ENCODE measurements at places on chromosomes 6 and 20.

DNA sequence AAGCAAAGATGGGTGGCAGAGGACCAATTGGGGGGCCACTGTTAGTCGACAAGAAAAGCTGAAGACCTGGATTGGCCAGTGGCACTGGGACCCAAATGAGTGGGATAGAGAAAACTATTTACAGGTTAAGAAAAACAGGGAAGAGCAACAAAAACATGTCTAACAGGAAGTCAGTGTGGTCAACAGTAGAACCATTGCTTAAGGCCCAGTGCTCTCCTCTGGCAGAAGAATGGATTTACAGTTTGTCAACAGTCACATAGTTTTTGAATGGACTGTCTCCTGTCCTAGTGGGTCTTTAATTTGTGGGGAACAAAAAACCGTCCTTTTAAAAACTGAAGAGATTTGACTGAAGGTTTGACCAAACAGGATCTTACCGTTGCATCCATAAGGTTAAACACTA lies 12.1 kb upstream of the WTAP start:
- no peak for DNase-seq

GRCh38 chr6:15331143-15331542 lies 85.3 kb downstream of the JARID2 start:
- no peak for DNase-seq

DNA sequence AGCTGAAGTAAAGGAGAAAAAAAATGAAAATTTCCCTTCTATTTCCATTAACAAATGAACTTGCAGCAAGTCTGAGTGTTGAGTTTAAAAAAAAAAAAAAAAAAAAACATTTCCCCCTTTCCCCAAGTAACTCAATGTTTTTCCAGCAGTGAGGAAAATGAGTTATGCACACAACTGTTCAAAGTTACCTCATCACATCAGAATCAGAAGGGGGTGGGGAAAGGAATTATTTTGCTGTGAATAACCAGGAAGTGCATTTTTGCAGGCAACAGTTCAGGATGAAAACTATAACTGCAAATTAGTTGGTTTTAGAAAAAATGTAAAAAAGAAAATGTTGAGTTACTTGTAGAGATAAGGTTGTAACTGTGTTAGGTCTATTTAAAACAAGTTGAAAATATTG lies 568.9 kb upstream of the CITED2 start:
- no peak for DNase-seq

DNA sequence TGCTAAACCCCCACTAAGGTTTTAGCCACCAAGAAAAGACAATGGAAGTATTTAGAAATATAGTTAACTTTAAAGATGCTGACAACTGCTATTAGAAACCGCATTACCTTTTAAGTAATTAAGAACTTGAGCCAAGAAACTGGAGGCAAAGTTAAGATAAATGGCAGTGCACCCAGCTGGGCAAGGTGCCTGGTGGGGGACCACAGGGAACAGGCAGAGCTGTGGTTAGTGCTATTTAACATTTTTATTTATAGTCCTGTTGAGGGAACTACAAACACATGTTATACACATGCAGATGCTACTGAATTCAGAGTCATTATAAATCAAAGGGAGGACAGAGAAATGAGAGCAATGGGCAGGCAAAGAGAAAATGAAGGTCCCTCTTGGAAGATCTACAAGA lies 447.9 kb downstream of the TFAP2B start:
- no peak for DNase-seq

- peak; percentile 36 for DNase-seq
Observed at GRCh38 chr6:160930547-160931377, 60.8 kb upstream of the MAP3K4 start.

GRCh38 chr6:112216662-112217551 lies 37.5 kb downstream of the LAMA4 start:
- no peak for DNase-seq

GRCh38 chr20:58306421-58307261 lies 2.9 kb upstream of the RAB22A start:
- no peak for DNase-seq

GRCh38 chr20:34980543-34981233 lies 25.0 kb downstream of the MYH7B start:
- DNase-seq: no peak

DNA sequence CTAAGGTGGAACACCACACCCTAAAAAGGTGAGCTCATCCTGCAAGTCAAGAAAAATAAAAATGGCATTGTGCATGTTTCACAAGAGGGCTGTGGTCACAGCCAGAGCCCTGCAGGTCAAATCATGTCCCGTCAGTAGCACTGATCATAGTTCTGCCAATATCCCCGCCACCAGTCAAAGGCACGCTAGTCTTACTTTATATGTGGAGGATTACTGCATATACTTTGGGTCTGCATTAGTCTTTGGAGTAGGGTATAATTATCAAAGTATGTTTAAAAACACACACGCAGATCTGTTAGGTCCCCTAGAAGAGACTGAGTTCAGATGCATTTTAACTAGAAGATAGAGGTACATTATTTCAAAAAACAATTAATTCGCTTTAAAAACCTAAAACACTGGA lies 1.8 kb downstream of the PERP start:
- no peak for DNase-seq

GRCh38 chr6:53461696-53462095 lies 83.2 kb downstream of the GCLC start:
- DNase-seq: no peak

DNA sequence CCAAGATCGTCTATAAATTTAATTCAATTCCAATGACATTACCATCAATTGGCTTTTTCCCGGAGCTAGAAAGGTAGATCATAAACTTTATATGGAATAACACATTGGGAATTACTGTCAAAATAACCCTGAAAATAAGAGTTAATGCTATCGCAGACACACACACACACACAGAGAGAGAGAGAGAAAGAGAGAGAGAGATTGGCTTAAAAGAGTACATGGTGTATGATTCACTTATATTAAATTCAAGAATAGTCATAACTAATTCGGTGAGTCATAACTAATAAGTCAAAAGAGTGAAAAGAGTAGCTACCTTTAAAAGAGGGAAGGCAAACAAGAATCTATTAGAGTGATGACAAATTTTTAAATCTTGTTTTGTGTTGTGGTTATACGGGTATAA lies 425.5 kb downstream of the TBC1D32 start:
- DNase-seq: no peak

DNA sequence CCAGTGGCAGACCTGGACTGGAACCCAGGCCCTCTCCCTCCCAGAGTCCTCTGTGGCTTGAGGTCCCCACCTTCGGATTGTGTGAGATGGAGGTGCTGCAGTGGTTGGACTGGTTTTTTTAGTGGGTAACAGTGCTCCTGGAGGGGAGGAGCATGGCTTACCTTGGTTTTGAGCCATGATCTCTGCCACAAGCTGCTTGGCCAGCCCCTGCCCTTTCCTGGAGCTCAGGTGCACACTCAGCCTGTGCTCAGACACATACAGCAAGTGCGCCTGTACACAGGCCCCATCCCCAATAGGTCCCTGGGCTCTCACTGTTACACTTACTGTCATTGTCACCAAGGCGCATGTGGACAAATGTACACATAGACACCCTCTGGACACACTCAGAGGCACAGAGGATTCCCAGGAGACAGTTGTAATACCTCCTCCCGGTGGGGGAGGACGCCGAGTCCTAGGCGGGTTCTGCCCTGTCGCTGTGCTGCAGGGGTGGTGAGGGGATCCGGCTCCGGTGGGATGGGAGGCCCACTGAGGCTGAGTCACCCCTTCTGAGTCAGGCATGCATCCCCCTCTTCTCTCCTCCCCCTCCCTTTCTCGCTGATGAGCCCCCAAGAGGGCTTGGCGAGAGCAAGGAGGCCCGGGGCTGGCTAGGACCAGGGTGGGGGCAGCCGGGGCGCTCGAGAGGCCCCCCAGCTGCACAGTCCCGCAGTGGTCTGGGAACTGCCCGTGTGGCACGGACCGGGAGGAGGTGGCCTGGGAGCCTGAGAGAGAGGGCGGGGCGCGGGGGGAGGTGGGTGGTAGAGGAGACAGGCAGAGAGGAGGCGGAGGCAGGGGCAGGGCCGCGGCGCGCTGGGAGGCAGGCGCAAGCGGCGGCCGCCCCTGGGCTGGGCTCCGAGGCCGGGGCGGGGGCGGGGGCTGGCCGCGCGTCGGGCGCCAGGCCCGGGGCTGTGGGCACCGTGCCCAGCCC lies 522 bp upstream of the EPB41L1 start:
- peak; percentile 37 for DNase-seq

- DNase-seq: no peak
Observed at GRCh38 chr6:153858529-153858928, 180.5 kb upstream of the OPRM1 start.

GRCh38 chr20:64133951-64134407 lies 26.6 kb upstream of the NPBWR2 start:
- DNase-seq: no peak

- DNase-seq: no peak
Observed at GRCh38 chr6:43013097-43013842, 476 bp downstream of the MEA1 start.

- no peak for DNase-seq
Observed at GRCh38 chr6:5684320-5685053, 322.2 kb downstream of the NRN1 start.

- DNase-seq: no peak
Observed at GRCh38 chr20:24935766-24936525, 13.1 kb upstream of the CST7 start.

DNA sequence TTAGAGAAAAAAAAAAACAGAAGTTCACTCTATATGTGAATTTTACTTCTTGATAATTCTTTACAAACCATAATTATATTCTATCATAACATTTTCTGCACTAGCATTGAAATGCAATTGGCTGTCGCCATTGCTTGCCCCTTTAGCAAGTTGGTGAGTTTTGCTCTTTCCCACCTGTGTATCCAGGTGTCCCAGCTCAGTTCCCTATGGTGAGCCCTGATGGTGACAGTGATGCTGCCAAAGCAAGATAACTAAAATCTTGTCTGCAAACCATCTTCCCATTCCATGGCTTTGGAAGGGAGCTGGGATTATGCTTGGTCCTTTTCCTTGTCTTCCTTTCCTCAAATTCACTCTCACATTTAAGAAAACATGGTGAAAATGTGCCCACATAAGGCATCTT lies 429.6 kb downstream of the NKAIN2 start:
- DNase-seq: no peak
